Karpas-422 (cell line): ENCODE measurements at places on chromosomes 7 and 10.

- H3K4me1 ChIP-seq: no peaks in the 10 kb centered on the region
- H3K36me3 ChIP-seq: no peaks in the 10 kb centered on the region
- DNase-seq: no peak
- H3K27me3 ChIP-seq: no peaks in the 10 kb centered on the region
- no peak overlapping the region for H3K27ac ChIP-seq
Measured at GRCh38 chr7:25384788-25385505, 156.7 kb upstream of the NPVF start.

GRCh38 chr10:30476511-30477155 is 42.6 kb downstream of the MAP3K8 start:
- no peak overlapping the region for H3K4me3 ChIP-seq
- H3K4me1 ChIP-seq: peaks cover 3% of the 10 kb centered on the region; the same call in 1 of the 2 replicates
- no peak for DNase-seq
- H3K27ac ChIP-seq: no peak overlapping the region
- H3K36me3 ChIP-seq: no peaks in the 10 kb centered on the region
- no peaks in the 10 kb centered on the region for H3K27me3 ChIP-seq

- H3K27ac ChIP-seq: no peak overlapping the region
- H3K27me3 ChIP-seq: 0 out of 2 replicates have a peak, but pooled peaks cover 2% of the 10 kb centered on the region
- H3K4me1 ChIP-seq: no peaks in the 10 kb centered on the region
- no peaks in the 10 kb centered on the region for H3K36me3 ChIP-seq
- no peak overlapping the region for H3K4me3 ChIP-seq
- no peak for DNase-seq
Measured at GRCh38 chr10:61448841-61449600, 4.2 kb downstream of the TMEM26 start.

DNA sequence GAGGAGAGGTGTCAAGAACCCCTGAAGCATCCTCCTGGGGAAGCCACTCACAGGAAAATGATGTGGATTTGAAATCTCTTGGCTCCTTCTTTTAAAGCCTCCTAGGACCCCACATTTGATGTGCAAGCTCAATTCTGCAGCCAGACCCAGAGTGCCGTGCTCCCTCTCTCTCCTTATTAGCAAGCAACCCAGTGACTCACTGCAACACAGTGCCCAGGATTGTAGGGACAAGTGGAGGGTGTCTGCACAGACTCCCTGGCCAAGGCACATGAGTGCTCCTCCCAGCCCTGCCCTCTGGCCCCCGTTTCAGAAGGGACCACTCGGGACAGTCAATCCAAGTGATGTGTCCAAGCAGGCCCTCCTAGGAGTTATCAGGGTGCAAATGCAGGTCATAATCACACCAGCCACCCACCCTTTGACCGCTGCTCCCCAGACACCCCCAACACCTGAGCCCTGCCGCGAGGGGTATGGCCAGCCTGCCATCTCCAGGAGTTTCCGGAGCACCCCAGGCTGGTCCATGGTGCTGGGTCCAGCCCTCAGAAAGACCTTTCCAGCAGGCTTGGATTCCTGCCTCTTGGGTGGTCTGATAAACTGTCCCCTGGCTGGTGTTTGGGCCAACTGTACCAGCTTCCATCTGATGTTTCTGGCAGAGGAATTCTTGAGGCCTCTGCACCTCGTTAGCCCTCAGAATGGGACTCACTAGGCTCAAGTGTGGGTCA is 54.5 kb upstream of the CXCL12 start:
- no peak for DNase-seq
- H3K36me3 ChIP-seq: no peaks in the 10 kb centered on the region
- H3K4me3 ChIP-seq: no peak overlapping the region
- H3K27ac ChIP-seq: no peak overlapping the region
- H3K4me1 ChIP-seq: no peaks in the 10 kb centered on the region

DNA sequence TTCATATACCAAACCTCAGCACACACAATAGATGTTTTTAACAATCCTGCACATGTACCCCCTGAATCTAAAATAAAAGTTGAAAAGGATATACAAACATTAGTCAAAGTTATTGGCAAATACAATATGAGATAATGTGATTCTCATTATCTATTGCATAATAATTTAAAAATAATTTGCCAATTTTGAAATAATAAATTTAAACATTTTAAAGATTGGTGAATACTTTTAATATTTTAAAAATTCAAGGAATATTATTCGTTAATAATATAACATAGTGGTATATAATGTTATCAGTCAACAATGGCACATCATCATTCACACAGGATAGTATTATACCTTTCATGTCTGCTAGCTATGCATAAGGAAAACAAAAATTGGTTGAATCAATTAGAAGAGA is 207.0 kb upstream of the SP8 start:
- H3K27me3 ChIP-seq: no peaks in the 10 kb centered on the region
- H3K27ac ChIP-seq: no peak overlapping the region
- H3K4me3 ChIP-seq: no peak overlapping the region
- no peaks in the 10 kb centered on the region for H3K4me1 ChIP-seq
- no peak for DNase-seq
- no peaks in the 10 kb centered on the region for H3K36me3 ChIP-seq

GRCh38 chr10:82949816-82950575 is 1075.0 kb downstream of the NRG3 start:
- no peak overlapping the region for H3K4me3 ChIP-seq
- no peaks in the 10 kb centered on the region for H3K36me3 ChIP-seq
- no peaks in the 10 kb centered on the region for H3K4me1 ChIP-seq
- no peak overlapping the region for H3K27ac ChIP-seq
- H3K27me3 ChIP-seq: no peaks in the 10 kb centered on the region

- no peaks in the 10 kb centered on the region for H3K4me1 ChIP-seq
- H3K27me3 ChIP-seq: no peaks in the 10 kb centered on the region
- no peak overlapping the region for H3K27ac ChIP-seq
- DNase-seq: peak; percentile 64
- H3K36me3 ChIP-seq: no peaks in the 10 kb centered on the region
Measured at GRCh38 chr10:18822156-18822555, 162.9 kb downstream of the ARL5B start.

DNA sequence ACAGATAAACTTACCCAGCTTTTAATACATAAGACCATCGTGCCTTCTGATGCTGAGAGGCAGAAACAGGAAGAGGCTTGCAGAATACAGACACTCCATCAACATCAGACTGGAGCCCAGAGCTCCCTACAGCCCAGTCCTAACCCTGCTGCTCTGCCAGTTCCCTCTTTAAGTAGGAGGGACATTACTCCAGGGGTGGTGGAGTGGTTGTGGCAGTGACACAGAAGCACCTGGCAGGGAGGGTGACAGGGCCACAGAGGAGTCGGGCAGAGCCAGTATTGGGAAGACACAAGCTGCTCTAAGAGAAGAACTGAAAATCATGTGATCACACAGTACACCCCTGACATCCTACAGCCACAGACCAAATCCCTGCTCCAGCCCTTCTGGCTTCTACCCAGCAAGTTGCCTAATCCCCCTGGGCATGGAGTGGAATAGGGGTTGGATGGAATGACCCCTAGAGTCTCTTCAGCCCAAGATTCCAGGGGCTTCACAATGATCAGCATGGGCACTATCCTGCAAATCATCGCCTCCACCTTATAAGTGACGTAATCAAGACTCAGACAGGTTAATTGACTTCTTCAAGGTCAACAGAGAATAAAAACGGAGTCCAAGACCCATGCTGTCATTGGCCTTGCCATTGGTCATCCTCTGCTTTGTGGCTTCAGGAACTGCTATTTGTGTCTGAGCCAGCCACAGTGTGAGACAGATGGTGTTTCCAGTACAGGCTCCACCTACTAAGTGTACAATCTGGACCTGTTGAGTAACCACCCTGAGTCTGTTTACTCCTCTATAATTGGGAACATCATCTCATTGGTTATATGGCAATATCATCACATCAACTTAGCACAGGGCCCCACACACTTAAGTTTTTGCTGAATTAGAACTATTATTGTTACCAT is 61.1 kb upstream of the ZMIZ1 start:
- no peaks in the 10 kb centered on the region for H3K36me3 ChIP-seq
- H3K27me3 ChIP-seq: no peaks in the 10 kb centered on the region
- H3K27ac ChIP-seq: no peak overlapping the region
- no peak overlapping the region for H3K4me3 ChIP-seq

DNA sequence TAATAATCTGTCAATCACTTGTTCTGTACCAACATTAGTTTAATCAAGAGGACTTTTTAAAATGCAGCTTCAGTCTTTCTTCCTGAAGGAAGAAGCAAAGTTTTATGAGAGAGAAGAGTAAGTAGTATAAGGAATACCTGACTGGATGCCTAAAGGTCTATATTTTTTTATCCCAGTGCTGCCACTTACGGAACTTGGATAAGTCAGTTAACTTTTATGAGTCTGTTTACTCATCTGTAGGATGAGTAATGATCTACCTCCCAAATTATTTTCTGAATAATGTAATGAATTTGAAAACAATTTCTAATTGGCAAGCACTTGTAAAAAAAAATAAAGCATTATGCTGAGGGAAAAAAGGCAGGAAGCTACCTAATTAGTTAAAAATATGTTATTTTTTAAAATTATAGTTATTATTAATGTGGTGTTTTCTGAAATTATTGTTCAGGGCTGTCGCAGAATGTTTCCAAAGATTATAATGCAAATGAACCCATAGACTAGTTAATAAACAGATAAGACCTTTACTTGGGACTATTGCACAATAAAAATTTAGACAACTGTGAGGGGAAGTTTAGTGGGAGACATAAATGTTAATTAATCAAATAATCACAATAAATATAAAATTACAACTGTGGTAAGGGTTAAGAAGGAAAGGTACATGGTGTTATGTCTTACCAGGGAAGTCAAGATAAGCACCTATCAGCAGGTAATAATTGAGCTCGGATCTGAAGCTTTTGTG is 24.6 kb downstream of the SLK start:
- H3K36me3 ChIP-seq: 0 out of 2 replicates have a peak, but pooled peaks cover 3% of the 10 kb centered on the region
- DNase-seq: no peak
- H3K27me3 ChIP-seq: no peaks in the 10 kb centered on the region
- H3K4me1 ChIP-seq: peaks cover 32% of the 10 kb centered on the region

DNA sequence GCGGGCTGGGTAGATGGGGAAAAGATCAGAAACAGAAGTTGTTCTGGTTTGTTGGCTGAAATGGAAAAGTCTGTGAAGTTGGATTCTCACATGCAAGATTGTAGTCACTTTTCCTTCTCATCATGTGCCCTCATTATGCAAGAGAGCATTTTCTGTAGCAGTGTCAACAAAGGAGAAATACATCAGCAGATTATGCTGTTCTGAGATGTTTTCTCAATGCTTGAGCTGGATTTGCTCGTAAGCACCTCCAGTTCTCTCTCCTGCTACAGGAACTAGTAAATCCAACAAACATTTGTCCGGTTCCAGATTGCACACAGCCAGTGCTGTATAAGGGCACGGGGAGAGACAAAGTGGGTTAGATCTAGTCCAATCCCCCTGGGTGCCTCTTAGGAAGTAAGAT is 90.0 kb downstream of the GATA3 start:
- H3K27ac ChIP-seq: no peak overlapping the region
- DNase-seq: no peak
- H3K36me3 ChIP-seq: no peaks in the 10 kb centered on the region

- H3K27me3 ChIP-seq: no peaks in the 10 kb centered on the region
- H3K27ac ChIP-seq: no peak overlapping the region
- DNase-seq: no peak
- no peak overlapping the region for H3K4me3 ChIP-seq
- H3K36me3 ChIP-seq: peaks cover 32% of the 10 kb centered on the region
- peaks cover 3% of the 10 kb centered on the region for H3K4me1 ChIP-seq
Measured at GRCh38 chr7:97865104-97865503, 7.1 kb downstream of the ASNS start.
